ENCODE measurements at places on chromosomes 1 and 21.

GRCh38 chr1:206924592-206925105 lies 2.9 kb upstream of the FCMR start:
- no peak for DNase-seq

DNA sequence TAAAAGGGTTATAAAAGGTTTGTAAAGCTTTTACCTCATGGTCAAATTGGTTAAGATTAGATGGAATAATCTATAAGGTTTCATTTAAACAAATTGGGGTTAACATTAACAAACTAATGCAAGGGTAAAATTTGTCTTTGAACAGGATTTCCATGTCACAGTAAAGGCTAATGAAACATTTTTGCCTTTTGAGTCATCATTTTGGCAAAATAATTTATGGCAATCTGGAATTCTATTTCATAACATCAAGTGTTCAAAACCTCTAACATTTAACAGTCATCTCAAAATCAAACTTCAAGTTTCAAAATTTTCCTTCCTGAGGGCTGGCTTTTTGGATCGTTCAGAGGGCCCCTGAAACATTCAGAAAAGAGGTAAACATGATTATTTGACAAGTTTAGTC lies 6.6 kb upstream of the CD46 start:
- peak; percentile 31 for DNase-seq

GRCh38 chr1:184272175-184272866 lies 114.5 kb upstream of the C1orf21 start:
- DNase-seq: peak; percentile 41

DNA sequence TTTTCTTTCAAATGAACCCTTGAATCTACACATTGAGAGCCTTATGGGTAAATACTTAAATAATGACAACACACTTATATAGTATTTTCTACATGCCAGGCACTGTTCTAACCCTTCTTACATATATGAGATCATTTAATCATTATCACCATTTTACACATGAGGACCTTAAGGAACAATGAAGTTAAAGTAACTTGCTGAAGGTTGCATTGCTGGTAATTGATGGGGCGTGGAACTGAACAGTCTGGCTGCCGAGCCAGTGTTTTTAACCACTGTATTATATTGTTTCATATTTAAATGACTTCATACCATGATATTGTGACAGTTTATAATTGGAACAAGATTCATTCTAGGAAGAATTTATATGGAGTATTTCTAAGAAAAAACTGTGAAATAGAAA lies 111.9 kb upstream of the TENT5C start:
- DNase-seq: no peak

- no peak for DNase-seq
Observed at GRCh38 chr1:117167402-117167801, 43.3 kb downstream of the VTCN1 start.

DNA sequence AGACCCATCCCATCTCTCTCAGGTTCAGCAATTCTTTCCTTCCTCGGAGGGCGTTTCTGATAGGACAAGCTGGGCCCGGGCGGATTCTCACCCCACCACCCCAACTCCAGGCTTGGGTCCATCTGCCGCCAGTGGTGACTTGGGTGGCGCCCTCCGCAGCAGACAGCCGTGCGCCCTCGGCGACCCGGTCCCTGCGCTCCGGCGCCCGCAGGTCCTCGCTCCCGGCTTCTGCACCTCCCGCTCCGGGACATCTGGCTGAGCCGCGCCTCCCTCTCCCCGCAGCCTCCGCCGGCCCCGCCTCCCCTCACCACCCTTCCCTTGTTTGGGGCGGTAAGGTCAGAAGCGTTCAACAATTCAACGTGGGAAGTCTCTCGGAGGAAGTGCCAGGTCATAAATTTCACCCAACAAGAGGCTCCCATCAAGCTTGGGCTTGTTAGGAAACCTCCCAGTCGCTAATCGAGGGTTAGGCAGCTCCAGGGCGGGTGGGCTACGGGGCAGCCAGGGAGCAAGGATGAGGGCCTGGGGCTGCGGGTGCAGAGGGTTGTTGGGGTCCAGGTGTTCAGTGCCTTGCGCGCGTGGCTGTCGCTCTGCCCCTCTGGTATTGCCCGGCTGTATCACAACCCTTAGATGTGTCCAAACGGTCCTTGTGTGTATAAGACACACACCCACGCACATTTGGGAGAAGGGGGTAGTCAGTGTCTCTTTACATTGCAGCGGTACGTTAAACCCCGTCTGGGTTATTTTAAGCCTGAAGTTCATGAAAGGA lies 39.8 kb downstream of the OLIG1 start:
- no peak for DNase-seq

GRCh38 chr1:116732726-116733125 lies 21.5 kb upstream of the CD2 start:
- no peak for DNase-seq

GRCh38 chr1:30106125-30106524 lies 617.3 kb downstream of the MATN1 start:
- peak; percentile 37 for DNase-seq

DNA sequence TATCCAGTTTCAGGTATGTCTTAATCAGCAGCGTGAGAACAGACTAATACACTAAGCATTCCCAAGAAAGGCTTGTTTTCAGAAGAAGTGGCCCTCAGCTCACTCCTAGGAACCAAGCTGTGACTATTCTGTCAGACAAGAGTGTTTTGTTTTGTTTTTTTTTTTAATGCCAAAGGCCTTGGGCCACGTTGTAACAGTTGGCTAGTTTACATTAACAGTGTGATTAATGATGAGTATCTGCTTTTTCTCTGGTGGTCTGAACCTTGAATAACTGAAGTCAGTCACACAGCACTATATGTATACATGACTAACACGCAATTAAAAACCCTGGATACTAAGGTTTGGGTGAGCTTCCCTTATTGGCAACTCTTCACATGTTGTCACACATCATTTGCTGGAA lies 21.9 kb downstream of the DPYD start:
- no peak for DNase-seq

- peak; percentile 74 for DNase-seq
Observed at GRCh38 chr1:211581526-211581925, 2.6 kb upstream of the SLC30A1 start.

DNA sequence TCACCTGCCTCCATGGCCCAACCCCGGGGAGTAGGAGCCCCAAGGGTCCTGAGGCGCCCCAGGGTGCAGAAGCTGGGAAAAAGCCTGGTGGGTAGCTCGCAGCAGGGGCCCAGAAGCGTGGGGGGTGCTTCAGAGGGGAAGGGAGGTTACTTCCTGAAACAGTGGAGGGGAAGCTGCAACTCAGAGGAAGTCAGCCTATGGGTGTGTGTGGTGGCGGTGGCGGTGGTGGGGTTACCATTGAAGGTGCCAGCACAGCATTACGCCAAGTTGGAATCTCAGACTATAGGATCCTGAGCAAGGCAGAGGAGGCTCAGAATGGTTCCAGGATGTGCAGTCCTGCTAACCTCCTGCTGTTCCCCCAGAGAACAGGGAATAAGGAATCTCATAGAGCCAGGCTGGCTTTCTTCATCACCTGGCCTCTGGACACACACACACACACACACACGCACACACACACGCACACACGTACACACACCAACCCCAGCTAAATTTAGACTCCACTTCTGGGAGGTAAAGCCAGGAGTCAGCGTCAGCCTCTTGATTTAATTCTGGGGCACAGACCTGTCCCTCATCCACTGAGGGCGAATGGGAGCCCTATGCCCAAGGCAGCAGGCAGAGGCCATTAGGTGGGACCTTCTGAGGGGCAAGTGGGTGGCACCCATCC lies 1.3 kb downstream of the DENND4B start:
- peak; percentile 69 for DNase-seq

- no peak for DNase-seq
Observed at GRCh38 chr21:15195768-15196167, 131.0 kb upstream of the NRIP1 start.

- no peak for DNase-seq
Observed at GRCh38 chr1:107200631-107201030, 59.8 kb downstream of the NTNG1 start.

GRCh38 chr1:30197639-30198450 lies 525.5 kb downstream of the MATN1 start:
- DNase-seq: peak; percentile 18

GRCh38 chr1:233714631-233715217 lies 100.8 kb downstream of the KCNK1 start:
- no peak for DNase-seq

- peak; percentile 63 for DNase-seq
Observed at GRCh38 chr1:88943241-88943640, 49.2 kb downstream of the KYAT3 start.

Data from cardiac fibroblast (primary cell).